Osteoblast (primary cell): ENCODE measurements at places on chromosomes 16 and 17.

- no peak for DNase-seq
These were observed 1.1 kb downstream of the G6PC1 start for GRCh38 chr17:42901535-42902229.

- no peak for DNase-seq
These were observed 41.0 kb downstream of the CHCT1 start for GRCh38 chr17:60463157-60463835.

DNA sequence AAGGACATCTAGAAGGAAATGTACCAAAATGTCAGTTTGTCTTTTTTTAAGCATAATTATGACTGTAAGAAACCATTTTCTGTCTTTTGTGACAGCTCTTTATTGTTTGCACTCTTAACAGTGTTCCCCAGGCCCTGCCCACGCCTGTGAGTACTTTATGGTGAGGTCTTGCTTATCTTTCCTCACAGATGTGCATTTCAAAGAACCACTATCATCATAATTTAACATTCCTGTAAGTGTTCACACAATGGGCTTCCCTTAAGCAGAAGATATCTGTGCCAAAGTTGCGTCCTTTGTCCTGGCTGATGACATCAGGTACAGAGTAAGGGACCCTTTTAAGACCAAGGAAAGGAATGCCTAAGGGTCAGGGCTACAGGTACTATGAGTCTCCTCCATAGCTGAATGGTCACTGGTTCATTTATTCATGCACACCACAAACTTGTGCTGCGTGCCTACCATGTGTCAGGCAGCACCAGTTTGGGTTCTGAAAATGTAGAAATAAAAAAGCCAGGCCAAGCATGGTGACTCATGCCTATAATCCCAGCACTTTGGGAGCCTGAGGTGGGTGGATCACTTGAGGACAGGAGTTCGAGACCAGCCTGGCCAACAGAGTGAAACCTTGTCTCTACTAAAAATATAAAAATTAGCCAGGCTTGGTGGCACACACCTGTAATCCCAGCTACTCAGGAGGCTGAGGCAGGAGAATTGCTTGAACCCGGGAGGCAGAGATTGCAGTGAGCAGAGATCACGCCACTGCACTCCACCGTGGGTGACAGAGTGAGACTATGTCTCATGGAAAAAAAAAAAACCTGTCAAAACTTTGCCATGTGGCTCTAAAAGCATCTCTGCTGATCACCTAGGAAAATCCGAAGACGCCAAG, 55.4 kb upstream of the NLK start:
- DNase-seq, result no peak

DNA sequence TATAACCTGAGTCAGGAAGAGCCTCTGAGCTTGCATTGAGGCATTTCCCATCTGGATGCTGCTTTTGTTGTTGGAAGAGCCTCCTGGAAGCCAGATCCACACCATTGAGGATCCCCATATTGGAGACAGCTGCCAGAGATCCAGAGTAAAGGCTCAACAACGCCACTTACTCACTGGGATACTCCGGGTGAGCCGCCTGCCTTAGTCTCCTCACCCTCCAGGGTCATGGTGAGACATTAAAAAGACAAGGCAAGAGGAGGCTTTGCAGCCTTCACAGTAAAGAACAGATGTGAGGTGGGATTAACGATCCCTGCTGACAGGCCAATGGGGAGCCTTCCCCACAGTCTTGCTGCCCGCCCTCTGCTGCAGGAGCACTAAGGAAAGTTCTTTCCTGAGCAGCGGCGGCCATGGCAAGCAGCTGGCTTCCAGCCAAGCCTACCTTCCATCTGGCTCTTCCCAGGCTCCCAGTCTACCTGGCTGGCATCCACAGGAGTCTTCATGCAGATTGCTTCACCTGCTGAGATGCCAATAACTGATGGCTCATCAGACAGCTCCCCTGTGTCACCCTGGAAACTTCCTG, 198.5 kb downstream of the CYLD start:
- DNase-seq, result no peak

DNA sequence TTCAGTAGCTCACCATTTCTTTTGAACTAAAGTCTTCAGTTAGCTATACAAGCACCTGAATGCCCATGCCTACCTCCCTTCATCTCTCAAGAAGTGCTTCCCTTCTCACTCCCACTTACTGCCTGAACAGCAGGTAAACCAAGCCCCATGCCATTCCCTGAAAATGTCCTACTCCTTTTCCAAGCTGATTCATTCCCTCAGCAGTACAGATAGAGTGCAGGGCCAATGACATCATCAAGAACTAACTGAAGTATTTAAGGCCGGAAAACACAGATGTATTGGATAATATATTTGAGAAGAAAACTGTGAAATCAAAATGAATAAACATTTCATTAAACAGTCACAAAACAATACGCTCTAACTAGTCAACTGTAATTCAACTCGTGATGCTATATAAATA, 478.8 kb upstream of the CDH11 start:
- peak; percentile 84 for DNase-seq

- no peak for DNase-seq
These were observed 19.6 kb upstream of the B4GALNT2 start for GRCh38 chr17:49112936-49113335.

- DNase-seq, result peak; percentile 90
These were observed 15.3 kb upstream of the MNT start for GRCh38 chr17:2416010-2416734.

GRCh38 chr17:32822996-32823395, 53.9 kb downstream of the MYO1D start:
- peak; percentile 71 for DNase-seq

- DNase-seq, result peak; percentile 47
These were observed 6.9 kb downstream of the PIMREG start for GRCh38 chr17:6450926-6451832.

- DNase-seq, result peak; percentile 80
These were observed 4.9 kb downstream of the FASN start for GRCh38 chr17:82092995-82093751.

DNA sequence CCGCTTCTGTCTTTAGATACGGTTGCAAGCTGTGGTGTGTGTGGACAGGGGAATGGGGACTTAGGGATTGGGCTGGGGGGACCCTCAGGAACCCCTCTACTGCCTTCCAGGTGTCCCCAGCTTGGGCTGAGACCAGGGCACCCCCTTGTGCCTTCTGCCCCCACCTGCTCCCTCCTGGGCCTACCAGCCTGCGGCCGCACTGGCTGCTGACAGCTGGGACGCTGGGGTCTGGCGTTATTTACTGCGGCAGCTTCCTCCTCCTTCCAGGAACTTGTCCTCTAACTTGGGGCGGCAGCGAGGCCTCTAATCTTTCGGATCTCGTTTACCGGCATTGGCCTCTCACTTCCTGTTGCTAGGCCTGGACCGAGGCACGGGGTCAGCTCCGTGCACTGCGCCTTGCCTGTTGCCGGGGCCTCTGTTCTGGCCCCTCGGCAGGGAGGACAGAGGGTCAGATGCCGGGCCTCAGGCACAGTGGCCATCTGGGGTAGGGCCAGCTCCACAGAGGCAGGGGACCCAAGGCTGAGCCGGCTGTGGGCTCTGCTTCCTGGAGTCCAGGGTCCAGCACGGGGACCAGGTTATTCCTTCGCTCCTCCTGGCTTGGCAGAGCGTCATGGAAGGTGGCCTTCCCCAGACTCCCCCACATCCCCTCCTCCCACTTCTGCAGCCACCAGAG, 31.8 kb downstream of the TMEM235 start:
- DNase-seq, result peak; percentile 51

DNA sequence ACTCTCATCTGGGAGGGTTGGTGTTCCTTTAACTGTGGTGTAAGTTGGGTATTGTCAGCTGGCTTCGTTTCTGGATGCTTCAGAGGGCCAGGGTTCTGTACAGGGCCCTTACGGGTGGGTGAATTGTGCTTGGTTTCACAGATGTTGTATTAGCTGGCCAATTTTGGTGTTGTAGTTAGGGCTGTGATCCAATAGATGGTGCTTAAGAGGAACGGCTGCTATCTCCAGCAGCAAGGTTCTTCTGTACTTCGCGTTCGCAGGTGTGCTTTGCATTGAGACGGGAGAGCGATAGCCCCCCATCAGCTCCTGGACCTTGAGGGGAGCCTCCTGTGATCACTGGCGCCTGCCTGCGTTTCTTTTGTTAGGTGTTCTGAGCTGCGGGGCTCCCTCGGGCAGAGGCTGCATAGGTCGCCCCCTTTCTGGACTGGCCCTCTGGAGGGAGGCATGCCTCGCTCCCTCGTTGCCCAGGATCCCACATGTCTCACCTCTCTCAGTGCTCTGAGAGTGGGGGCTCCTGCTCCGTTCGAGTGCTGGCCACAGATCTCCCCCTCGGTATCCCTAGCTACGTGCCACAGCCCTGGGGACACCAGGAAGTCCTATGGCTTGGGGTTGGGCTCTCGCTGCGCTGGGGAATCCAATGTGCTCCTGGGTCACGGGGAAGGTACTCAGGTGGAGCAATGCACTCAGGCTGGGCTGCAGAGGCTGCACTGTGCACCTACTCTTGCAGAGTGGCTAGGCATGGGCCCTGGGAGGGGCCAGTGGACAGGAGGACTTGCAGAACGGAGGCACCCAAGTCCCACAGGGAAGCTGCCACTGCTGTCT, 837 bp upstream of the PRDM7 start:
- DNase-seq, result no peak

- peak; percentile 89 for DNase-seq
These were observed 18.8 kb downstream of the PCTP start for GRCh38 chr17:55769625-55770000.

GRCh38 chr17:77109764-77110359, 30.9 kb upstream of the SEC14L1 start:
- no peak for DNase-seq

- DNase-seq, result no peak
These were observed 146.0 kb downstream of the CDH11 start for GRCh38 chr16:64975821-64976220.

DNA sequence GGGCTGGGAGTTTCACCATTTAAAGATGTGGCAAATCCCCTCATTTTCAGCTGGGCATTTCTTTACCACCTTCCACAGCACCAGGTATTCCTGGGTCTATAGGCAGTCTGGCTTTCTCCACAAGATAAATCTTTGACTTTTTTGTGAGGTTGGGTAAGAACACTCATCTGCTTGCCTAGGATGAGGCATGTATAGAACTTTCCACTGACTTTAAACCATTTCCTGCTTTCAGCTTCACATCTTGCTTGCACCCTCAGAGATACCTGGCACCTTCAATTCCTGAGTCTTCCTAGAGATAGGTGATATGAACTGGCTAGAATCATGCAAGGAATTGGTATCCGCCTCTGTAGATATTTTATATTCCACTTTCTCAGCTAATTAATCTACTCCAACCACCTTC, 27.9 kb downstream of the SMURF2 start:
- no peak for DNase-seq

GRCh38 chr16:81443688-81444447, 740 bp upstream of the CMIP start:
- peak; percentile 46 for DNase-seq

- peak; percentile 98 for DNase-seq
These were observed 70.1 kb upstream of the CREBBP start for GRCh38 chr16:3950343-3951193.
